Progenitor cell of endocrine pancreas (in vitro differentiated cells): ENCODE measurements at places on chromosomes 11 and 22. TPM values are rescaled to one million over a fixed set of nuclear protein-coding genes. Genes with fewer than 3 reads are reported as not detected.

- H3K27me3 ChIP-seq = no peaks in the 10 kb centered on the region
- peaks cover 2% of the 10 kb centered on the region for H3K4me1 ChIP-seq
- no peaks in the 10 kb centered on the region for H3K36me3 ChIP-seq
- no peak overlapping the region for H3K4me3 ChIP-seq
These were observed 63.9 kb downstream of the GAS2 start for GRCh38 chr11:22730319-22730718.

Gene RIMBP3C
- total RNA-seq = 1.2 TPM in 1 of 2 replicates, not detected in the other

- H3K27ac ChIP-seq = no peak overlapping the region
- H3K4me3 ChIP-seq = no peak overlapping the region
- H3K27me3 ChIP-seq = peaks cover 17% of the 10 kb centered on the region
These were observed 44.8 kb downstream of the SMIM38 start for GRCh38 chr11:69200331-69201065.

DNA sequence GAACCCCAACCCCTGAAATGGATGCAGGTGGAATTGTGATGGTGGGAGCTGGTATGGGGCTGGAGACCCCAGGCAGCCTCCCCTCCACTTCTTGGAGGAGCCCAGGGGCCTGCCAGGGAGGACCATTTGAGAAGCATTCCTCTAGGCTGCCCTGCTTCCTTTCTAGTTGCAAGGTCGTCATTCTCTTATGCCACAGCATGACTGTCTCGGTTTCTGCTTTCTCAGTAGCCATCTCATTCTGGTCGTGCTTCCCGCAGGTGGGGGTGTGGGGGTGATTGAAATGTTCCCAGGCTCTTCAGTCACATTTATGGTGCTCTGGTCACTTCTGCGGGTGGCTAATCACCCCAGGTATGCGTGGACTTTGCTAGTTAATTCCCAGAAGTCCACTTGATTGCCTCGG lies 223.7 kb upstream of the TBCEL start:
- H3K4me3 ChIP-seq = no peak overlapping the region
- H3K4me1 ChIP-seq = no peaks in the 10 kb centered on the region
- DNase-seq = no peak
- peaks cover 17% of the 10 kb centered on the region for H3K27me3 ChIP-seq
- H3K36me3 ChIP-seq = no peaks in the 10 kb centered on the region
- no peak overlapping the region for H3K27ac ChIP-seq

DNA sequence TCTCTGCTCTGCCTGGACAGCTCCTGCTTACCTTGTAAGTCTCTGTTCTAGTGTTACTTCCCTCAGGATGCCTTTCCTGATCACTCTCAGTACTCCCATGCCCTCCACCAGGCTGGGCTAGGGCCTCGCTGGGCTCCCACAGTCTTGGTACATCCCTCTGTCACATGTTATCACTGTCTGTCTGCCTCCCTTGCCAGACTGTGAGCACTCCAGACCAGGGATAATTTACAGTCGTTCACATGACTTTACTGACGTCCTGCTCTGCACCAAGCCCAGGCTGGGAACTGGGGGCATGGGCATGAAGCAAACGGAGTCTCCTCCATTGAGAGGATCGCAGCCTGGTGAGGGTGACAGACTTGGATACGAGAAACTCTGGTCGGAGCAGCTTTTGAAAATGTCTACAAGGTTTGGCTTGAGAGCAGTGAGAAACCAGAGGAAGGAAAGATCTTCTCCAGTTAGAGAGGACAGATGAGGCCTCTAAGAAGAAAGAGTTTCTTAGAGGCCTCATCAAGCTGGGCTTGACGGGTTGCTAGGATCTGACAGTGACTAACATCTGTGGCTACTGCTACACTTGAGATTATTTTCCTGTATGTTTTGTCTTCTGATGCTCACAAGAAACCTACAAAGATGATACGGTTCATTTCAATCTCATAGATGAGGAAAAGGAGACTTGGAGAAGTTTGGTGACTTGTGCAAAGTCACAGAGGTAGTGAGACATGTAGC lies 12.5 kb downstream of the USP35 start:
- DNase-seq = no peak
- H3K4me3 ChIP-seq = no peak overlapping the region
- H3K4me1 ChIP-seq = no peaks in the 10 kb centered on the region
- H3K27me3 ChIP-seq = no peaks in the 10 kb centered on the region

- H3K36me3 ChIP-seq = no peaks in the 10 kb centered on the region
- no peak overlapping the region for H3K4me3 ChIP-seq
- peaks cover 7% of the 10 kb centered on the region for H3K4me1 ChIP-seq
- H3K27me3 ChIP-seq = peaks cover 7% of the 10 kb centered on the region
- no peak overlapping the region for H3K27ac ChIP-seq
- DNase-seq = no peak
These were observed 47.5 kb downstream of the IGLL5 start for GRCh38 chr22:22935056-22935545.

GRCh38 chr22:33745501-33745900 lies 174.8 kb downstream of the LARGE1 start:
- DNase-seq = no peak
- H3K4me3 ChIP-seq = no peak overlapping the region
- H3K27me3 ChIP-seq = no peaks in the 10 kb centered on the region

Gene MS4A15
- not detected in 2 replicates for total RNA-seq

GRCh38 chr11:123519055-123519796 lies 89.2 kb downstream of the GRAMD1B start:
- H3K4me3 ChIP-seq = no peak overlapping the region
- no peaks in the 10 kb centered on the region for H3K36me3 ChIP-seq
- peaks cover 12% of the 10 kb centered on the region for H3K27me3 ChIP-seq
- no peaks in the 10 kb centered on the region for H3K4me1 ChIP-seq
- no peak for DNase-seq
- no peak overlapping the region for H3K27ac ChIP-seq

GRCh38 chr11:98549571-98549970 lies 471.2 kb upstream of the CNTN5 start:
- H3K36me3 ChIP-seq = no peaks in the 10 kb centered on the region
- no peaks in the 10 kb centered on the region for H3K4me1 ChIP-seq
- H3K4me3 ChIP-seq = no peak overlapping the region

- peaks cover 3% of the 10 kb centered on the region for H3K27me3 ChIP-seq
- H3K36me3 ChIP-seq = no peaks in the 10 kb centered on the region
- peak overlapping the region; percentile 13 for H3K27ac ChIP-seq
These were observed 14.6 kb upstream of the POLD3 start for GRCh38 chr11:74577624-74578396.

Gene CCDC116
- total RNA-seq = 1.3 and 1.4 TPM in 2 replicates

DNA sequence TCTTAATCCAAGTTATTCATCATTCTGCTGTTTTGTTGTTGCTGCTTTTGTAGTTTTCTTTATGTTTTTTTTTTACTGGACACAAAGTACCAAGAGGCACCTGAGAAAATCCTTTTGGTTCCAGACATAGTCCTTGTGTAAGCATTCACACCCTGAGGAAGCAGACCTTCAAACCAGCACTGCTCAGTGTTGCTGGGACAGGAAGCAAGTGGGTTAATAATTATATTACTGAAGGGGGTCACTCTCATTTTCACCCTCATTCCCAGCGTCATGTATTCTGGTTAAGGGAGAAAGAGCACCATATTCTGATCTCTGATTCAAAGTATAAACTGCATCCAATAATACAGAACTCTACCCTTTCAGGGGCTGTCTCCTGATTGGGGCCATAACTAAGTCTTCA lies 5.9 kb upstream of the ALKBH3 start:
- H3K4me1 ChIP-seq = no peaks in the 10 kb centered on the region
- no peak overlapping the region for H3K27ac ChIP-seq
- peaks cover 85% of the 10 kb centered on the region for H3K27me3 ChIP-seq
- no peak overlapping the region for H3K4me3 ChIP-seq
- no peaks in the 10 kb centered on the region for H3K36me3 ChIP-seq
- DNase-seq = no peak

GRCh38 chr11:123838199-123838598 lies 32.0 kb upstream of the OR6M1 start:
- H3K36me3 ChIP-seq = no peaks in the 10 kb centered on the region
- no peak overlapping the region for H3K27ac ChIP-seq
- DNase-seq = no peak

- no peak overlapping the region for H3K4me3 ChIP-seq
- peaks cover 18% of the 10 kb centered on the region for H3K4me1 ChIP-seq
- no peaks in the 10 kb centered on the region for H3K27me3 ChIP-seq
These were observed 61.0 kb downstream of the LARGE2 start for GRCh38 chr11:45983471-45983845.

- no peaks in the 10 kb centered on the region for H3K4me1 ChIP-seq
- H3K4me3 ChIP-seq = no peak overlapping the region
- H3K36me3 ChIP-seq = no peaks in the 10 kb centered on the region
- no peak for DNase-seq
These were observed 134.3 kb downstream of the ELP4 start for GRCh38 chr11:31643857-31644256.

- H3K27ac ChIP-seq = no peak overlapping the region
- H3K27me3 ChIP-seq = peaks cover 13% of the 10 kb centered on the region
- DNase-seq = no peak
- no peak overlapping the region for H3K4me3 ChIP-seq
- H3K36me3 ChIP-seq = no peaks in the 10 kb centered on the region
- no peaks in the 10 kb centered on the region for H3K4me1 ChIP-seq
These were observed 9.8 kb downstream of the LRRC32 start for GRCh38 chr11:76660533-76661305.

GRCh38 chr11:16191868-16192240 lies 164.5 kb downstream of the SOX6 start:
- H3K27me3 ChIP-seq = no peaks in the 10 kb centered on the region
- peak overlapping the region; percentile 28 for H3K27ac ChIP-seq
- peaks cover 37% of the 10 kb centered on the region for H3K4me1 ChIP-seq
- no peak overlapping the region for H3K4me3 ChIP-seq
- DNase-seq = no peak
- no peaks in the 10 kb centered on the region for H3K36me3 ChIP-seq

Gene DSCAML1
- 2.1 and 2.7 TPM in 2 replicates for total RNA-seq

Gene CRYAB
- 1.2 TPM in 1 of 2 replicates, not detected in the other for total RNA-seq

Gene KRTAP5-1
- total RNA-seq = not detected in 2 replicates

- no peaks in the 10 kb centered on the region for H3K36me3 ChIP-seq
- H3K27me3 ChIP-seq = peaks cover 3% of the 10 kb centered on the region
- no peak overlapping the region for H3K4me3 ChIP-seq
- DNase-seq = no peak
- no peak overlapping the region for H3K27ac ChIP-seq
- no peaks in the 10 kb centered on the region for H3K4me1 ChIP-seq
These were observed 1.9 kb downstream of the MS4A10 start for GRCh38 chr11:60786811-60787567.

DNA sequence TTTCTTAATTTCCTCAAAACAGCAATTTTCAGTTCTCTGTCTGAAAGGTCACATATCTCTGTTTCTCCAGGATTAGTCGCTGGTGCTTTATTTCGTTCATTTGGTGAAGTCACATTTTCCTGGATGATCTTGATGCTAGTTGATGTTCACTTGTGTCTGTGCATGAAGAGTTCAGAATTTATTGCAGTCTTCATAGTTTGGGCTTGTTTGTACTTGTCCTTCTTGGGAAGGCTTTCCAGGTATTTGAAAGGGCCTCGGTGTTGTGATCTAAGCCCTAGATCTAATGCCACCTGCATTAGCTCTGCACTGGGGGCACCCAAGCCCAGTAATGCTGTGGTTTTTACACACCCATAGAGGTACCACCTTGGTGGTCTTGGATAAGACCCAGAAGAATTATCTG lies 228.9 kb downstream of the GUCY1A2 start:
- H3K36me3 ChIP-seq = peaks cover 15% of the 10 kb centered on the region
- H3K27ac ChIP-seq = no peak overlapping the region
- DNase-seq = no peak
- no peaks in the 10 kb centered on the region for H3K27me3 ChIP-seq
- H3K4me3 ChIP-seq = no peak overlapping the region
- no peaks in the 10 kb centered on the region for H3K4me1 ChIP-seq

GRCh38 chr22:42268852-42269410 lies 1.5 kb downstream of the TCF20 start:
- peak overlapping the region; percentile 84 for H3K27ac ChIP-seq
- peaks cover 3% of the 10 kb centered on the region for H3K27me3 ChIP-seq
- H3K4me3 ChIP-seq = peak overlapping the region; percentile 84
- DNase-seq = no peak

Gene DEPDC5
- 33.0 and 39.8 TPM in 2 replicates for total RNA-seq

GRCh38 chr11:129695571-129696308 lies 119.9 kb upstream of the TMEM45B start:
- DNase-seq = peak; percentile 78
- H3K36me3 ChIP-seq = no peaks in the 10 kb centered on the region
- H3K4me1 ChIP-seq = no peaks in the 10 kb centered on the region
- peak overlapping the region; percentile 17 for H3K27ac ChIP-seq
- H3K27me3 ChIP-seq = peaks cover 56% of the 10 kb centered on the region

DNA sequence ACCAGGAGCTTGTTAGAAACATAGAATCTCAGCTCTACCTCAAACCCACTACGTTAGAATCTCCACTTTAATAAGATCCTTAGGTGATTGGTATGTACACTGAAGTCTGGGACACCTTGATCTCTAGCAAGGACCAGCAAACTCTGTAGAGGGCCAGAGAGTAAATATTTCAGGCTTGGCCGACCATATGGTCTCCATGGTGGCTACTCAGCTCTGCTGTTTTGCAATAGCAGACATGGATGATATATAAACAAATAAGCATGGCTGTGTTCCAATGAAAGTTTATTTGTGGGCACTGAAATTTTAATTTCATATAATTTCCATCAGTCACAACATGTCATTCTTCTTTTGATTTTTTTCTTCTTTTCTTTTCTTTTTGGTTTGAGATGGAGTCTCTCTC lies 23.9 kb downstream of the UBASH3B start:
- H3K36me3 ChIP-seq = no peaks in the 10 kb centered on the region
- H3K4me3 ChIP-seq = no peak overlapping the region
- no peak overlapping the region for H3K27ac ChIP-seq
- H3K4me1 ChIP-seq = peaks cover 8% of the 10 kb centered on the region
- H3K27me3 ChIP-seq = peaks cover 5% of the 10 kb centered on the region

GRCh38 chr11:118625036-118625690 lies 17.7 kb downstream of the PHLDB1 start:
- no peaks in the 10 kb centered on the region for H3K27me3 ChIP-seq
- peaks cover 10% of the 10 kb centered on the region for H3K36me3 ChIP-seq
- H3K4me3 ChIP-seq = no peak overlapping the region

DNA sequence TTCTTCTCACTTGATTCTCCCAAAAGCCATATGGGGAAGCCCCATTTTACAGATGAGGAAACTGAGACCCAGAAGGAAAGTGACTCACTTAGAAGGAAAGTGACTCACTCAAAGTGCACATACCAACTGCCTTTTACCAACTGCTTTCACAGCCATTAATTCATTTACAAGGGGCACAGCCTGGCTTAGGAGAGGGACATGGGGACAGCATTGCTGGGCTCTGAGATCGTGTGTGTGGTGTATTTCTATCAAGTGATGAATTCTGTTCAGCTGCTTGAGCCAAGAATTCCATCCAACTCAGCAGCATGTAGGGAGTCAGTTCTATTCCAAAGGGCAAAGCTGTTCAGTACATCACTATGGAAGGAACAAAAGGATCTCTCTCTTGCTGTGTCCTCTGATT lies 23.5 kb upstream of the PAK1 start:
- H3K27ac ChIP-seq = no peak overlapping the region
- H3K4me3 ChIP-seq = no peak overlapping the region
- H3K36me3 ChIP-seq = no peaks in the 10 kb centered on the region
- peaks cover 3% of the 10 kb centered on the region for H3K27me3 ChIP-seq
- no peaks in the 10 kb centered on the region for H3K4me1 ChIP-seq
- no peak for DNase-seq

- no peak overlapping the region for H3K27ac ChIP-seq
- H3K4me3 ChIP-seq = no peak overlapping the region
- H3K36me3 ChIP-seq = no peaks in the 10 kb centered on the region
- H3K27me3 ChIP-seq = no peaks in the 10 kb centered on the region
These were observed 519.5 kb upstream of the LRRC4C start for GRCh38 chr11:41978945-41979344.

GRCh38 chr11:82899957-82900276 lies 313 bp downstream of the PRCP start:
- peaks cover 1% of the 10 kb centered on the region for H3K36me3 ChIP-seq
- peak overlapping the region; percentile 97 for H3K27ac ChIP-seq
- peaks cover 27% of the 10 kb centered on the region for H3K4me1 ChIP-seq
- DNase-seq = no peak
- H3K4me3 ChIP-seq = peak overlapping the region; percentile 97
- no peaks in the 10 kb centered on the region for H3K27me3 ChIP-seq
